ENCODE measurements at places on chromosomes 4 and X. TPM values are rescaled to one million over a fixed set of nuclear protein-coding genes. Genes with fewer than 3 reads are reported as not detected.

The PPARGC1A gene
- 22.8 TPM for polyA plus RNA-seq

The MAN2B2 gene
- 19.9 TPM for polyA plus RNA-seq

The GYPB gene
- not detected for polyA plus RNA-seq

The RNF175 gene
- polyA plus RNA-seq: not detected

The MAGEA12 gene
- not detected for polyA plus RNA-seq

DNA sequence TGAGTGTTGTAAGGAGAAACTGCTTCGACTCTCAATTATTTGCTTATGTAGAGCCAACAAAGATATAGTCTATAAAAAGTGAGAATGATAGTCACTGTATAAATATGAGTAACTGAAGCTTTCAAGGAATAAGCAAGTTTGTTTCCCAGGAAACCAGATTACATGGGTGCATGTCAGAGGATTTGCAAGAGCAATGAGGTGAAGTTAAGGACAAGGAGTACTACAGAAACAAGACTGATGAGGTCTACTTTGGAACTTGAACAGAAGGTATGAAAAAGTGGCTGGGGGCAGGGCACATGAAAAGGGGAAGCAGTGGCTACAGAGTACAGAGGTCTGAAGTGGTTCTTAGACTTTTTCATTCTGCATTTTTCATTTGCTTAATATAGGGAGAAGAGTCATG is 321.0 kb upstream of the CXXC4 start:
- DNase-seq: no peak

- DNase-seq: no peak
These were observed 4.6 kb downstream of the NOA1 start for GRCh38 chr4:56972809-56973208.

GRCh38 chrX:151359341-151359740 is 37.7 kb upstream of the VMA21 start:
- no peak for DNase-seq

DNA sequence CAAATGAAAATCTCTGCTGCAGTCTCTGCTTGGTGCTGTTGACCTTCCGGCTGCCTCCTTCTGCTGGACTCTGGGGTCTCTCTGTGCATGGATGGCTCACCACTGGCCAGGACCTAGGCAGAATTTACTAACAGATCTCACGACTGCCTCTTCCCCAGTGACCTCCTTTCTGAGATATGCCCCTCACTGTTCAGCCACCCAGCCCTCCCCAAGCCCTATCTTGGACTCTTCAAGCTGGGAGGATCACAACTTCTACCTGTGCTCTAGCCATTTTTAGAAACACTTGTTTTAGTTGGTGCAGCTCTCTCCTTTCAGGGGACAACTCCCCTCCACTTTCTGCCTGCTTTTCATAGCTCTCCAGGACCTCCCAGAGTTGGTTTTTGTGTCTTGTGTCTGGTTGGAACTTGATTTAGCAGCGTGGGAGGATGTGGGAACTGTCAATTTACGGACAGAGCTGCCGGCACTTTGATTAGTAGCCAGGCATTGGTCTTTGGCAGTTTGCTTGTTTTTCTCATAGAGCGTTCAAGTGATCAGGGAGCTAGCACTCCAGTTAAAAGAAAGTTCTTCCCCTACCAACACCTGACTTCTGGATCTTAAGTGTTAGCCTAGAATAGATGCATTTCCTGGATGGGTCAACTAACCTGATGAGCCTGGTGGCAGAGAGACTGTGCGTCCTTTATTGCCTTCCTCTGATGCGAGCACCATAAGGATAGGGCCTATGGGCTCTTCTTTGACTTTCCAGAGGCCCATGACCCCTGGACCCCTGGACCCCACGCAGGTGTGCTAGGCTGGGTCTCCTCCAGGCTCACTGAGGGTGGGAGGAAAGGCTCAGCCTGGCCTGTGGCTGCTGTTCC is 6.5 kb downstream of the RGS12 start:
- peak; percentile 29 for DNase-seq

DNA sequence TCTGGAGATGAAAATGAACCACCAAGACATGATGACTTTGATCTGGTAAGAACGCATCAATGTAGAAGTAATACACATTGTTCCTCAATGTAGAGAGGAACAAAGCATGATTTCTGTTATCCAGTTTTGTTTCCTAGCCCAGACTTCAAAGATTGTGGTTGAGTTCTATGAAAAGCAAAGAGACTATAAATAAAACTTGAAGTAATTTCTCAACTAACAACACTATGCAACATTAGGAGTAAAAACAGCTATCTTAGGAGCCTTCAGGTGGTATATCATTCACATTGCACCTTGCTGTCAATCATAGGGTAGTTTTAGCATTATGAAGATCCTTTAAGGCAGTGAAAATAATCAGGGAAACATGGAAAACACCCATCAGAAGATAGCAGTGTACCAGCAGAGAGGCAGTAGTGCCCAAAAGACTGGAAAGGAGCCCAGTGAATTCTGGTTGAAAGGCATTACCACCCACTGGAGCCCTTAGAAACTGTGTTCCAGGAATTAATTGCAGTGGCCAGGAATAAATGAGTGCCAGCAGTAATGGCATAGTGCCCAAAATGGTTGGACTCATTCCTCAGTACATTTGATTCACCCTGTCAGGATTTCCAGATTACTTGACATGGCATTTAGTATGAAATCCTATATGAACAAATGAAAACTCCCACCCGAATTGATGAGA is 300.7 kb upstream of the CXXC4 start:
- DNase-seq: no peak

GRCh38 chr4:1241466-1241935 is 7.4 kb downstream of the CTBP1 start:
- peak; percentile 40 for DNase-seq

DNA sequence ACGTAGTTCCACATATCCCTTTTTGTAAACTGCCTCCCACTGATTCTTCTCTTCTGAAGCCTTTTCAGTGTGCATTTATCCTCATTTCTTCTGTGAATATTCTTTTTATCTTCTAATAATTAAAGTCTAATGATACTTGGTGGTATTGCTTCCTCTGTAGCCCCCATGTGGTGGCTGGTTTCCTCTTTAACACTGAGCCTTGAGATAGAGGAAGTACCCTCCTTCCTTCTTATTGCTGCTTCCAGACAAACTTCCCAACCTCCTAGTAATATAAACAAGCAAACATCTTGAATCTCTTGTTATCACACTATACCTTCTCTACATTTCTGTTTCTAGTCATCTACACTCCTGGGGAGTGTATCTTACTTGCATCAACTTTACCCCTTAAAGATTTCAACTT is 310.5 kb upstream of the GIMD1 start:
- no peak for DNase-seq

GRCh38 chr4:141643557-141643956 is 7.2 kb downstream of the IL15 start:
- no peak for DNase-seq

DNA sequence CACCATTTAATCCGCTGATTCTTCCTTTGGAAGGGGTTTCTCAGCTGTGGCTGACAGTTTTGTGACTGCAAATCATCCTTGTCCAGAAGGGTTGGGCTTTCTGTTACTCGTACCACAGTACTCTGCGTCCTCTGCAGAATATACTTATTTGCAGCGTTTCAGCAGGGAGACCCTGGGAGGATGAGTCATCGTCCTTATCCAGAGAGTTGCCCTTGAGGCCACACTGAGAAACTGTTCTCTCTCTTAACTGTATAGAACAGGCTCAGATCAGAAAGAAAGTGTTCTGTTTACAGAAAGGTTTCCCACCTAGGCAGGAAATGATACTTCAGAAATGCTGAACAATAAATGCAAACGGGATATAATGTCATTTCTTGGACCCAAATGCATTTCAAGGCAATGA is 47.8 kb upstream of the DDX53 start:
- no peak for DNase-seq

- no peak for DNase-seq
These were observed 23.4 kb downstream of the L1CAM start for GRCh38 chrX:153862369-153863250.

DNA sequence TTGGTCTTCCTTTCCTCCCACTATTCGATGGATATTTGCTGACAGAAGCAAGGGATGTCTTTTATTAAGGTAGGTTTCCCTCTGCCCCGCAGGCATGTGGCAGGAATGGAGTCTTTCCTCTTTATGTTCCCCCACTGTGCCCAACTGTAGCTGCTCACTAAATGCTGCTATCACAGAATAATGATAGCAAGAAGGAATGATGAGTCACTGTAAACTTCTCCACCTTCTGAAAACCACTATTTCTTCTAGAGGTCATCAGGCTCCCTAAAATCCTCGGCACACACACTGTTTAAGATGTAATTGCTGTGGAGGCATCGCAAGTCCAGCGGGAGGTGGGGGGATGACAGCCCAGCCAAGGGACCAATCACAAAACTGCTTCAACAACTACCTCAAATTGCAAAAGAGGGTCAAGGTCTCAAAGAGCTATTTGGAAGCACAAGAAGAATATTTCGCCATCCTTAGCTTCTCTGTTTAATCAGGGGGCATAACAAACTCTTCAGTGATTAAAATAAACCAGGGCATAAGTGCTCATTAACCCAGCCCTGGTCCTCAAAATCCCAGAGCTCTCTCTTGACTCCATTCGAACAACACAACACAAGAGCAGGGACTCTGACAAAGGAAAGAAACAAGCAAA is 13.9 kb downstream of the QDPR start:
- no peak for DNase-seq

- peak; percentile 56 for DNase-seq
These were observed 98.3 kb upstream of the MAML3 start for GRCh38 chr4:140252141-140252741.

- peak; percentile 64 for DNase-seq
These were observed 1.6 kb downstream of the SLITRK4 start for GRCh38 chrX:143634309-143634662.

DNA sequence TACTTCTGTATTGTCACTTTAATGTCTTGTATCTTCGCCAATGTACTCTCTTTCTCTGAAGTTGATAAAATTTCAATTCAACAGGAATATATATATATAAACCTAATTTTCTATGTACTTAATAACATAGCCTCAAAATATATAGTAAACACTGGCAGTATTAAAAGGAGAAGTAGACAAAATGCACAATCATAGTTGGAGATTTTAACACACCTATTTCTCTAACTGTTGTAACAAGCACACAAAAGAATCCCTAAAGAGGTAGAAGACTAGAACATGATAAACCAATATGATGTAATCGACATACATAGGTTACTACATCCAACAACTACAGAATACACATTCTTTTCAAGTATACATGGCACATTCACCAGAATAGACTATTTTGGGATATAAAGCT is 65.5 kb downstream of the ZNF81 start:
- no peak for DNase-seq

- DNase-seq: no peak
These were observed 531.9 kb downstream of the PCDH18 start for GRCh38 chr4:137000432-137000831.

DNA sequence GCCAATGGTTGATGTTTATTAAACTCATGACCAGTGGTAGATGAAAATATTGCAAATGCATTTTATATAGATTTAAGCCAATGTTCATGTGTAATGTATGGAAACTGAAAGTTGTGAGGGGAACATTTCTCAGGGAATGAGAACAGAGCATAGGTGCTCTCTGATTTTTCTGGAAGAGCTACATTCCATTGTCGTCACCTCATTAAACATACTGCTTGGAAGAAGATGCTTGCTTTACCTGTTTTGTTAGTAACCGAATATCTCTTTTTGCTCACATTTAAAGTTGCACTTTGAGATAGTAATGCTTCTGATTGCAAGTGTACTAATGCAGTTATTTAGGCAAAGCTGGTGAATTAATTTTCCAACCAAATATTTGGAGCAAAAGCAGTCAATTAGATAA is 93.8 kb upstream of the CLCN4 start:
- DNase-seq: no peak
